ENCODE measurements at places on chromosomes 1 and 21. TPM values are rescaled to one million over a fixed set of nuclear protein-coding genes. Genes with fewer than 3 reads are reported as not detected.

DNA sequence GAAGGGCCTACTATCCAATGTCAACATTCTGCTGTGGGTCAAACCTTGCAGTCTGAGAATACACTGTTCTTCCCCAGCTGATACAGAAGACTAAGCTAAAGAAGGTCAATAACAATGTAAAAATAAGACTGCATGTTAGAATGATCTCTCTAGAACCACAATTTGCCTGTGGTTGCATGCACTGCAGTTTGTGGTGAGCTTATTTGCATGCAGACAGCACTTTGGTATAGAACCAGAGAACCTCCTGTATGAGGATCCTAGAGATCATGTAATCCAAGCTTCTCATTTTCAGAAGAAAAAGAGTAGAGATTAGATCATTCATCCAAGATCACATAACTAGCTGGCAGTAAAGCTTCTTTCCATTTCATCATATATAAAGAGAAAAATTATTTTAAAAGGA is 15.8 kb downstream of the SYNJ1 start:
- DNase-seq, result no peak

DNA sequence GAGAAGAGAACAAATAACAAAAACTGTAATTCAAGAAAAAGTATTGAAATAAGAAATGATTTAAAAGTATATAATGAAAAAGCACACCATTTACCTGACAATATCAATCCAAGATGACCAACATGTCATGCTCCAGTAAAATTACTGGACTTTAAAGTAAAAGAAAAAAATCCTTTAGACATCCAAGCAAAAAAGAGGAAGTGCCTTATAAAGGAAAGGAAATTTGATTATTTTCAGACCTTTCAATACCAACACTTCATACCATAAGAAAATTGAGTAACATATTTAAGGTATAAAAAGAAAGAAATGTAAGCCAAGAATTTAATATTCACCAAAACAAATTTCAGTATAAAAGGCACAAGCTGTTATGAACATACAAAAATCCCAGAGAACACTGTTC is 46.2 kb upstream of the SSX2IP start:
- no peak for DNase-seq

- DNase-seq, result no peak
These were observed 39.9 kb downstream of the PEX14 start for GRCh38 chr1:10514490-10515235.

GRCh38 chr1:186700722-186701121 is 20.5 kb upstream of the PTGS2 start:
- no peak for DNase-seq

GRCh38 chr1:98034505-98034904 is 113.7 kb upstream of the DPYD start:
- no peak for DNase-seq

DNA sequence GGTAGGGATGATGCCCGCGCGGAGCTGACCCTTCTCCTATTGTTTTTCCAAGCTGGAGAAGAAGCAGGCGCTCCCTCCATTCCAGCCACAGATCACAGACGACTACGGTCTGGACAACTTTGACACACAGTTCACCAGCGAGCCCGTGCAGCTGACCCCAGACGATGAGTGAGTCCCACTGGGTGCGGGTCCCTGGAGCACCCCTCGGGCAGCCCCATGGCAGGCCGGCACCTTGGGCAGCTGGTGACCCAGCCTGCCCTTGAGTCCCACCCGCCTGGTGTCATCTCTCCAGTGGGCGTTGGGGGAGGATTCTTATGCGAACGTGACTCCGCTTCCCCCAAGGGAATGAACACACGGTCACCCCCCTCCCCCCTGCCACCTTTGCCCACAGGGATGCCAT is 10.0 kb downstream of the FAAP20 start:
- no peak for DNase-seq

LRRC53 gene
- total RNA-seq, result not detected

TAS1R2 gene
- not detected for total RNA-seq

SLAMF6 gene
- 0.22 TPM for total RNA-seq

DNA sequence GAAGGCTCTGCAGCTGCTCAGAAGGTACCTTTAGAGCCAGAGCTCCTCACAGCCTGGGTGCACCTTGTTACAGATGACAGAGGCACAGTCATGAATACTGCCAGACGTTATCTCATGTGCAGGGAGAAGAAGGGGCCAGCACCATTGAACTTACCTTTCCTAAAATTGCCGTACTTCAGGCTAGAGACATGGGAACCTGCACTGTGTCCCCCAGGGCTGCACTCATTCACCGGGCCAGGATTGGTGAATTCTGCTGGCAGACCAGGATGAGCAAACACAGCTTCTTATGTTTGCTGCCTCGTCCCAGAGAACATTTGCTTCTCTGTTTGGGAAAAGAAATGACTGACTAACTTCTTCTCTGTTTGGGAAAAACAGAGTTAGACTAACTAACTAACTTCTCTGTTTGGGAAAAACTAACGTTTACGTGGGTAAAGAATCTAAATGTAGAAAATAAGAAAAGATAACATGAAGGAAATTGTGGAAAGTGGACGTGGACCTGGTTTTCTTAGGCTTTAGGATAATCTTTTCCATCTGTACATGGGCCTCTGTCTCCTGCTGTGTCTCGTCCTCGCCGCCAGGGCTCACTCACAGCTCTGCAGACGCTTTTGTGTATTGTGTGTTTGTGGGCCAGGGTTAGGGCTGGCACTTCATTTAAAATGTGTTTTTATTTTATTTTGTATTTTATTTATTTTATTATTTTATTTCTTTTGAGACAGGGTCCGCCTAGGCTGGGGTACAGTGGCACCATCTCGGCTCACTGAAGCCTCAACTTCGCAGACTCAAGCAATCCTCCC is 9.9 kb downstream of the OBSCN start:
- no peak for DNase-seq

GBP5 gene
- 0.40 TPM for total RNA-seq

DNA sequence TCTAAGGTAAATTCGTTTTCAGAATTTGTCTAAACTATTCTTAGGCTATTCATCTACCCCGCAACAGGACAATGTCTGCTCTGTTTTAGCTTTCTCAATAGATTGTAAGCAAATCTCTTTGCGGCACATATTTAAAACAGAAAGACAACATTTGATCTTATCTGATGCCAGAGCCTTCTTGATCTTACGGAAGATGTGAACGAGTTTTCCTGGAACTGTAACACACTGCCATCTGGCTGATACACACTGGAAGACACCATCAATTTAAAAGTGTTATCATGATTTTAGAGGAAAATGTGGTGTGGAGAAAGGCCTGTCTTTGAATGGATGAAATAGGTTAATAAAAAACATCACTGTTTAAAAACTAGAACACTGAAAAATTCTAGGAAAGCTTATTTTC is 36.1 kb downstream of the COA6 start:
- DNase-seq, result no peak

PLXNA2 gene
- 20.8 TPM for total RNA-seq

- no peak for DNase-seq
These were observed 133.9 kb downstream of the PLXNA2 start for GRCh38 chr1:208110296-208110695.

FCGR2B gene
- 11.3 TPM for total RNA-seq

DDOST gene
- total RNA-seq, result 61.7 TPM

- no peak for DNase-seq
These were observed 36.5 kb upstream of the GPR157 start for GRCh38 chr1:9165396-9165795.

FCRLB gene
- 0.58 TPM for total RNA-seq

GRCh38 chr21:16570856-16571255 is 841.1 kb downstream of the USP25 start:
- DNase-seq, result no peak
